Activated CD4-positive, CD25-positive, alpha-beta regulatory T cell (primary cell): ENCODE measurements at places on chromosomes 6 and 20.

GRCh38 chr20:41044409-41045062, 15.9 kb downstream of the TOP1 start:
- no peak for DNase-seq

DNA sequence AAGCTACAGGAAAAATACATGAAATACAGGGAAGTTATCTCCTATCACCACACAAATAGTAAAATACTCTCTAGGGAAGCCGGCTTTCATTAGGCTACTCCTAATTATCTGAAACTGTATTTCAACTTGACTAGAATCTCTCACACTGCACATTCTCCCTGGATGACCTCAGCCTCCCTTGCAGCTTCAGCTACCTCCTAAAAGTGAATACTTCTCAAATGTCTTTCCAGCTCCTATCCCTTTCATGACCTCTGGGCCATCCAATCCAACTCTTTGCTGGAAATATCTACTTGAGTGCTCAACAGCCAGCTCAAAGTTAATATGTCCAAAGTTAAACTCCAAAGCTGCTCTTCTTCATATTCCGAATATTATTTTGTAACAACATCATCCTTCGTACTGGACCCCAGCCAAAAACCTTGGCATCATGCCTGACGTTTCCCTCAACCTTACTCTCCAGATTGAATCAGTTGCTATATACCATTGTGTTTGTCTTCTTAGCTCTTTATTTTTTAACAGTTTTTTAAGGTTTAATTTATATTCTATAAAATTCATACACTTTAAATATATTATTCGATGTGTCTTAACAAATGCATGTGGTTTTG, 29.4 kb upstream of the KIF6 start:
- no peak for DNase-seq

GRCh38 chr6:149060300-149060984, 257.1 kb upstream of the TAB2 start:
- no peak for DNase-seq

DNA sequence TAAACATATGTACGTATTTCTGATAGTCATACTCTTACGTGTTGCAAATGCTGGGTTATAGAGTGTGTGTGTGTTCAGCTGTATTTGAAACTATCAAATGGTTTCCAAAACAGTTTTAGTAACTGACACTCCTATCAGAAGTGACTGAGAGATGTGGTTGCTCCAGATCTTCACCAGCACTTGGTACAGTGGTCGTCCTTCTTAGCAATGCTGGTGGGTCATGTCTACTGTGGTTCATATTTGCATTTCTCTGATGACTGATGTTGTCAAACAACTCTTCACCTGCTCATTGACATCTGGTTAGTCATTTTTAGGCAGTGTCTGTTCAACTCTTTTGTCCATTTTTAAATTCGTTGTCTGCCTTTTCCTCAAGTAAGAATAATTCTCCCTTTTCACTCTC, 259.3 kb downstream of the KIF16B start:
- no peak for DNase-seq

GRCh38 chr6:139608466-139609261, 234.2 kb upstream of the CITED2 start:
- DNase-seq, result no peak

DNA sequence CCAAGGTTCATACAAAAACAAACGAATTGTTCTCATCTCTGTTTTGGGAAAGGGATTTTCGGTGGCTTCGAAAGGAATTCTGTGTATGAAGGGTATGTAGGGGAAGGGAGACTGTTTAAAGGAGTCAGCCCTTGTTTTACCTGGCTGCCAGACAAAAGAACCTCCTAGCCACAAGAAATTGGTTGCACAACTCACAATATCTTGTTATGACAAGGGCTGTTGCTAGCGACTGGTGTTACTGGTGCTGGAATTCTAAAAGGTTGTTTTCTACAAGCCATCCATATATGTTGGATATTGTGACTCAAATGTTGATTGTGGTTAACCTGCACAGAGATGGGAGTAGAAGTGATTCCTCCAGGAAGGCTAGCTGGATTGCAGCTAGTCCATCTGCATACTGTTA, 34.6 kb upstream of the CITED2 start:
- DNase-seq, result no peak

DNA sequence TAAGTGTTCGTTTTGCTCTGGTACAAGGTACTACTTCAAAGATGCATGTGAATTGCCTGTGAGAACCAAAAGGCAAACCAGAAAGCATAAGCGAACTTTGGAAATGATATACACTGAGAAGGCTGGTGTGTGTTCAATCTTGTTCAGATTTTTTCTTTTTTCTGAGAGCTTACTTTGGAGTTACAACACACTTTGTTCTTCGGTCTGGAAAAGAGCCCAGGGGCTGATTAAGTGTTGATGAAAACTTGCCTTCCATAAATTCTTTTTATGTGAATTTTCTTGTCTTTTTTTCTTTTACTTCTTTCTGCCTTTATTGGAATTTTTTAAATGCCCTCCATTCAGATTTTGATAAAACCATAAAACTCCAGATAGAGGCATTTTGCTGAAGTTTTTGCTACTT, 395.1 kb upstream of the SASH1 start:
- DNase-seq, result no peak

- DNase-seq, result no peak
Measured at GRCh38 chr6:13854716-13855250, 40.4 kb upstream of the MCUR1 start.

GRCh38 chr6:113626475-113626874, 230.7 kb upstream of the MARCKS start:
- no peak for DNase-seq

DNA sequence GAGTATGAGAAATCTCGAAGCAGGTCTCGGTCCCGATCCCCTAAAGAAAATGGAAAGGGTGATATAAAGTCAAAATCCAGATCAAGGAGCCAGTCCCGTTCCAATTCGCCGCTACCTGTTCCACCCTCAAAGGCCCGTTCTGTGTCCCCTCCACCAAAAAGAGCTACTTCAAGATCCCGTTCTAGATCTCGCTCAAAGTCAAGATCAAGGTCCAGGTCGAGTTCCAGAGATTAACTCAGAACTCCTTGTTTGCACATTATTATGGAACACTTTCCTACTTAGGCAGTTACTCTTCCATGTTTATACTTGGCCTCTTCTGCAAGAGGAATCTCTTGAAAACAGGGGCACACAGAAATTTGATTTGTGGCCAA, 3.1 kb downstream of the SRSF6 start:
- DNase-seq, result no peak

GRCh38 chr20:3808544-3808943, 11.8 kb upstream of the AP5S1 start:
- no peak for DNase-seq

DNA sequence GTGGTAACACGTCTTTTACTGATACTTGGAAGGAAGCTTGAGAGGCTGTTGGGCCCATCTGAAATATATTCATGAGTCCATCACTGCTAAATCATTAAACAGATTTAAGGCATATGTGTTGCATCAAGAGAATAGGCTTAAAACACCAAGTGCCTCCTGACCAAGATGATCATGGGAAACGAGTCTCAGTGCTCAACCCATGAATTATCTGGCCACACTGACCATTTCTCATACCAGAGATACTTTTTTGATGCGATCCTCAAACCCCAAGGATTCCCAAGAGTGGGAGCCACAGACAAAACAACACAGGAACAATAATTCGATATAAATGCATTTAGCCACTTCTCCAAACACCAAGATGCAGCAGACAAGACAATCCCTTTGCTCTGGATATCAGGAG, 17.2 kb downstream of the HEY2 start:
- DNase-seq, result no peak

DNA sequence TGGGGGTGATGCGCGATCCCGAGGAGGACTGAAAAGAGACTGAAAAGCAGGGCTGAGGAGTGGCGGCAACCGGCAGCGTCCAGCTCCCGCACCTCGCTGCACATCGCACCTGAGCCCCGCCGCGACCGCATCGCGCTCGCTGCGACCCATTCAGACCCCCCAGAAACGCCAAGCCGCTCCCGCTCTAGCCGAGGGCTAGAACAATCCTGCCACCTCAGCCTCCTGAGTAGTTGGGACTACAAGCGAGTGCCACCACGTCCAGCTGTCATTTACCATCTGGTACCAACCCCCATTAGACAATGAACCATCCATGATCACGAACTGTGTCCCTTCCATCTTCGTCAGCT, 33.2 kb downstream of the HLA-A start:
- no peak for DNase-seq

GRCh38 chr20:10357974-10358373, 76.0 kb downstream of the MKKS start:
- no peak for DNase-seq

- no peak for DNase-seq
Measured at GRCh38 chr6:135583256-135583761, 85.8 kb upstream of the AHI1 start.

DNA sequence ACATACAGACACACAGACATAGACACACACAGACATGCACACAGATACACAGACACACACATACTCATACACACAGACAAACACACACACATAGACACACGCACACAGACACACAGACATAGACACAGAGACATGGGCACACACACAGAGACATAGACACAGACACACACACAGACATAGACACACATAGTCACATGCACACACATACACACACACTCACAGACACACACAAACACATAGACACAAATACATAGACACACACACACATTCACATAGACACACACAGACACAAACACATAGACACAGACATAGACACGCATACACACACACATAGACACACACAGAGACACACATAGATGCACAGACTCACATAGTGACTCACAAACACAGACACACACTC, 13.5 kb downstream of the FOXF2 start:
- no peak for DNase-seq

- no peak for DNase-seq
Measured at GRCh38 chr6:36825994-36826393, 13.2 kb downstream of the CPNE5 start.

DNA sequence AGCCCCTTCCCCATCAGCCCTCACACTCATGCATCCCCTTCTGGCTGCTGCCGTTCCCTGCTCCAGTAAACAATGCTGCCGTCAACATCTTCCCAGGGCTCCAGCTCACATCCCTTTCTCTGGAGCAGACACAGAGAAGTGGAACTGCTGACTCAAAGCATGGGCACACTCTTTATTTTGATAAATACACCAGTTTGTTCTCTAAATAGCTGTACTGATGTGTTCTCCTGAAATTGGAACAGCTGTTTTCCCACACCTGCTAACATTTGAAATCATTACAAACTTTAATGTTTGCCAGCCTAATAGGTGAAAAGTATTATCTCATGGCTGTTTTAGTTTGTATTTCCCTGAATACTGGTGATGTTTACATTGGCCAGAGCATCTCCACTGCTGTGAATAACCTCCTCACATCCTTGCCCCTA, 102.1 kb upstream of the NXT1 start:
- DNase-seq, result no peak

DNA sequence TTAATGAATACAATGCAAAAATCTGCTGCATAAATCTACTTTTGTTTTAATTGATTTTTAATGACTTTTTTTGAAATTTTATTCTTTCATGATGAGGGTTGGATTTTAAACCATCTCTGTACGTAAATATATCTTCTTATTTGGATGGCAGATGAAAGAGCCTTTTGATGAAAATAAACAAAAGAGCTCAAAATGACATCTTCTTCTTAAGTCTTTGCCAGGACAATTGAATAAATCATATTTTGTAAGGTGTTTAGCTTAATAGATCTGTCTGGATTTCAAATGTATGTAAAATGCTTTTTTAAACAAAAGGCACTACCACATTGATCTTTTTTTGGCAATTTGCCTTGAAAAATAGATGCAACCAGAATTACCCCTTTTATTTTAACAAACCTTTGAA, 39.3 kb downstream of the KIF6 start:
- no peak for DNase-seq

DNA sequence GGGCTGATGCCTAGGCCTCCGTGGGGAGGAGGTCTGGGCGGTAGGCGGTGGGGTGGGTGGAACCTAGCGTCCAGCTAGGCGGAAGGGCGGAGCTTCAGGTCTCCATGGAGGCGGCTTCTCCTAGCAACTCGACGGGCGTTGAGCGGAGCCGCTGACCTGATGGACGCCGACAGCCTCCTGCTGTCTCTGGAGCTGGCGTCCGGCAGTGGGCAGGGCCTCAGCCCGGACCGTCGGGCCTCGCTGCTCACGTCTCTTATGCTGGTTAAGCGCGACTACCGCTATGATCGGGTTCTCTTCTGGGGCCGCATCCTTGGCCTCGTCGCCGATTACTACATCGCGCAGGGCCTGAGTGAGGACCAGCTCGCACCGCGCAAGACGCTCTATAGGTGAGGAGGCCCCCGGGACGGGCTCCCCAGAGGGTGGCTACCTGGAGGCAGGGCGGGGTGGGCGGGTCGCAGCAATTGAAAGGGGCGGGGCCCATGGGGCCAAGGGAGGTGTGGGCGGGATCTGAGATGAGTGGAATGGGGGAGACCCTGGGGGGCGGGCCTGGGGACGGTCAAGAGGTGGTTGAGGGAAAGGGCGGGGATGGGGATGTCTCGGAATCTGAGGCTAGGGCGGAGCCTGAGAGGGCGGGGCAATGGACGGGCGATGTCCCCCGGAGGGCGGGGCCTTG, at the start of gene RSPH9:
Gene RSPH9 (plus strand): TSS at position 97 of the 673 bp plus-strand sequence. CDS start 63 bp downstream, at position 160.
- DNase-seq, result no peak

DNA sequence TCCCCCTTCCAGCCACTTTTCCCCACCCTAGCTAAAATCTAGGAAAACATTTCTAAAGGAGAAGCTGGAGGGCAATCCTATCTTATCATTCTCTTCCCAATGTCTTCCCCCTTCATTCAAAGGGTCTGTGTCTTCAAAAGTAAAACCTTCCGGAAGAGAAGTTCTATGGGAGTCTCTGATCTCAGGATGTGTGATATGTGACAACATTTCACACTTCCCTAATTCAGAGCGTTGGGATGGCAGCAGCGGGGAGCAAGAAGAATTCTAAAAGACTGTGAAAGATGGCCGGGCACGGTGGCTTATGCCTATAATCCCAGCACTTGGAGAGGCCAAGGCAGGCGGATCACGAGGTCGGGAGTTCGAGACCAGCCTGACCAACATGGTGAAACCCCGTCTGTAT, 65.4 kb upstream of the AKIRIN2 start:
- DNase-seq, result no peak

- no peak for DNase-seq
Measured at GRCh38 chr20:32033316-32033715, 18.7 kb upstream of the HCK start.

DNA sequence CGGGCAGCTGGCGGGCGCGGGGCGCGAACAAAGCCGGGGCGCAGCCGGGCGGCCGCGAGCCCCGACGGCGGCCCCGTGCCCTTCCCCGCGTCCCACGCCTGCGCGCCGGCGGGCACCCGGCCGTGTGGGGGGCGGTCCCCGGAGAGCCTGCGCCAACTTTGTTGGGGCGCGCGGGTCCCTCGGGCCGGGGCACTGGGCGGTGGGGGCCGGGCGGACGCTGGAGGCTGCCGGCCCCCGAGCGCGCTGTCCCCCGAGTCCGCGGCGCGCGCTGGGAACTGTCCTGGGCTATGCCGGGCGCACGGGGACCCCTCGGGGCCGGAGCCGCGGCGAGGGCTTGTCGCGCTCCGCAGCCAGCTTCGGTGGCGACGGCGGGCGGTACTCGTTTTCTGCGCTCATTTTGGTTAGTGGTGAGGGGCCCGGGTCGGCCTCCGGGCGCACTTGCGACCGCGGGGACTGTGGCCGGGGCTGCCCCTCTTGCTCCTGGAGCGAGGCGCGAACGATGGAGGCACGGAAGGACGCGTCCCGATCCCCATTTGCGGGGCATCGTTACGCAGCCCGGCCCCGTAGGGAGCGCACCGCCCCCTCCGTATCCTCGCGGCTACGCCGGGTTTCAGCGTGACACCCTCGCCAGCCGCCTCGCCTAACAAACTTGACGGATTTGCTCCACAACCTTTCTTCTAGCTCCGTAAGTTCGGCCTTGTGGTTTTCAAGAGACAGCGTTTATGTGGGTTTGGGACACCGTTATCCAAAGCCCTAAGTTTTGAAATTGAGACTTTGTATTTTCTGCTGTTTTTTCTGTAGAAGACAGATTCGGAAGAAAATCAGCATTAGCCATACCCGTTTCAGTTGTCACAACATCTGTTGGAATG, 622 bp downstream of the SS18L1 start:
- DNase-seq, result no peak
